ENCODE measurements at places on chromosomes 1 and 21. TPM values are rescaled to one million over a fixed set of nuclear protein-coding genes. Genes with fewer than 3 reads are reported as not detected.

- peaks cover 6% of the 10 kb centered on the region for H3K36me3 ChIP-seq
- peak; percentile 68 for DNase-seq
- no peaks in the 10 kb centered on the region for H3K27me3 ChIP-seq
- peak overlapping the region; percentile 1 for H3K4me3 ChIP-seq
- peak overlapping the region; percentile 64 for H3K27ac ChIP-seq
- peaks cover 38% of the 10 kb centered on the region for H3K4me1 ChIP-seq
Observed at GRCh38 chr1:6365047-6365446, 28.5 kb downstream of the ACOT7 start.

GRCh38 chr1:202105571-202106339 is 17.0 kb upstream of the GPR37L1 start:
- H3K27ac ChIP-seq: no peak overlapping the region
- H3K4me1 ChIP-seq: no peaks in the 10 kb centered on the region
- H3K36me3 ChIP-seq: no peaks in the 10 kb centered on the region
- H3K4me3 ChIP-seq: no peak overlapping the region
- no peak for DNase-seq

GRCh38 chr1:224613486-224613885 is 2.6 kb upstream of the CNIH3 start:
- H3K36me3 ChIP-seq: no peaks in the 10 kb centered on the region
- no peak overlapping the region for H3K4me3 ChIP-seq
- no peak for DNase-seq
- H3K4me1 ChIP-seq: peaks cover 24% of the 10 kb centered on the region
- H3K27ac ChIP-seq: no peak overlapping the region
- H3K27me3 ChIP-seq: peaks cover 29% of the 10 kb centered on the region

DNA sequence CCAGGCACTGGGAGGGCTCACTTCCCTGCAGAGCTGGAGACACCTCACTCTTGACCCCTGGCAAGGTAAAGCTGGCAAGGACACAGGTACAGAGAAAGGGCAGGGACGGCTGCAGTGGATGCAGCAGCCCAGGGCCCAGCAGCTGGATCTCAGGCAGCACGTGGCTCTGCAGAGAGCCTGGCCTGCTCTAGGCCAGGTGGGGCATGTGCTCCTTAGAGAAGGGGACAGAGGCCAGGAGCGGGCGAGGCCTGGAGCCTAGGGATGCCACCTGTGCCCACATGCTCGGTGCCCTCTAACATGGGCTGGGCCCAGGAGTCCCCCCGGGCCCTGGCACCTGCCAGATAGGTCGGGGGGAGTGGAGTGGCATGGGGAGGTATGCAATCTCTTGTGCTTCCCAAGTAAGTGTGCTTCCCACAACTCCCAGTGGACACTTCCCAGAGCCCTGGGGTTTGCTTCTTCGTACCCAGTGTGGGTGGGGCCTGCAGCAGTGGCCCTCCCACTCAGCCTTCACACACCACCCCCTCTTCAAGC is 30.0 kb downstream of the WNT3A start:
- H3K27ac ChIP-seq: no peak overlapping the region
- H3K27me3 ChIP-seq: peaks cover 25% of the 10 kb centered on the region
- no peak overlapping the region for H3K4me3 ChIP-seq
- no peaks in the 10 kb centered on the region for H3K4me1 ChIP-seq
- no peak for DNase-seq

DNA sequence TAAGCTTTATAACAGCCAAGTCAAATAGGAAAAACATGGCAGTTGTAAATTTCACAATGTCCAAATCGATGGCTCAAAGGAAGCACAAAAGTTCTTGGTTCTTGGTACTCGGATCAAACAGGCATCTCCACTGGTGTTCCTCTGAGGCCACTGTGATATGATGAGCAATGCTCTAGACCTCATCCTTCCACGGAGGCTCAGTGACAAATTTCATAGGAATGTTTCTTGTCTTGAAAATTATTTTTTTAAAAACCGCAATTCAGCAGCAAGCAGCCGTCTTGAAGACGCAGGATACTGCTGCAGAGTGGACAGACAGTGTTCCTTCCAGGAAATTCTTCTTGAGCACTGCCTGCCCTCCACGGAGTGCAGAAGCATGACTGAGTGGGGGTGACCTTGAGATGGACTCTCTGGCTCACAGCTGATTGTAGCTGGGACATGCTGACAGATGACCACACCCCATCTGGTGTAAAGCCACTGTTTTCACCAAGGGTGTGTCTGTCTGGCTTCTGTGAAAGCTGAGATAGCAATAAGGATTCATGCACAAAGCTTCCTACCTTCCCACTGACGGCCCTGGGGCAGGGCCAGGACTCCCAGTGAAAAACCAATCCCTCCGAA is 61.9 kb downstream of the TIAM1 start:
- H3K36me3 ChIP-seq: peaks cover 10% of the 10 kb centered on the region
- H3K27me3 ChIP-seq: no peaks in the 10 kb centered on the region
- H3K4me1 ChIP-seq: peaks cover 35% of the 10 kb centered on the region
- no peak overlapping the region for H3K27ac ChIP-seq
- DNase-seq: no peak

- H3K4me1 ChIP-seq: no peaks in the 10 kb centered on the region
- no peak overlapping the region for H3K4me3 ChIP-seq
- H3K36me3 ChIP-seq: peaks cover 38% of the 10 kb centered on the region
- no peak for DNase-seq
- no peaks in the 10 kb centered on the region for H3K27me3 ChIP-seq
- H3K27ac ChIP-seq: no peak overlapping the region
Observed at GRCh38 chr21:45180246-45180599, 105.8 kb downstream of the ADARB1 start.

DNA sequence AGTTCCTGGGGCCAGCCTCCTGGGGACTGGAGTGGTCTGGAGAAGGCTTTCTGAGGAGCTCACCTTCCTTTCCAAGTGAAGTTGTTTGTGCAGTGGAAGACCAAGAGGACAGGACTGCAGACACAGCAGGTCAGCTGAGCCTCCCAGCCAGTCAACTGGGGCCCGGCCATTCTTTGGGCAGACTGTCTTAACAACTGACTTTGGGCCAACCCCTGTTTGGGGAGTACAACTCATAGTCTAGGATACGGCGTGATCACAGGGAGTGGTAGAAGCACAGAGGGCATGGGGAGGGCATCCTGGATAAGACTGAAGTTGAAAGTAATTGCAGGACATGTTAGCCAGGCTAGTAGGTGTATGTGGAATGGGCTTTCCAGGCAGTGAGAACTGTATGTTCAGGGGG is 50.3 kb downstream of the PGM1 start:
- no peak overlapping the region for H3K4me3 ChIP-seq
- H3K36me3 ChIP-seq: peaks cover 39% of the 10 kb centered on the region
- no peaks in the 10 kb centered on the region for H3K27me3 ChIP-seq
- H3K4me1 ChIP-seq: no peaks in the 10 kb centered on the region
- no peak overlapping the region for H3K27ac ChIP-seq

GRCh38 chr1:198253668-198254067 is 96.9 kb downstream of the NEK7 start:
- peaks cover 2% of the 10 kb centered on the region for H3K27me3 ChIP-seq
- H3K4me3 ChIP-seq: peak overlapping the region; percentile 16
- DNase-seq: peak; percentile 22
- peak overlapping the region; percentile 79 for H3K27ac ChIP-seq
- H3K36me3 ChIP-seq: peaks cover 19% of the 10 kb centered on the region

DNA sequence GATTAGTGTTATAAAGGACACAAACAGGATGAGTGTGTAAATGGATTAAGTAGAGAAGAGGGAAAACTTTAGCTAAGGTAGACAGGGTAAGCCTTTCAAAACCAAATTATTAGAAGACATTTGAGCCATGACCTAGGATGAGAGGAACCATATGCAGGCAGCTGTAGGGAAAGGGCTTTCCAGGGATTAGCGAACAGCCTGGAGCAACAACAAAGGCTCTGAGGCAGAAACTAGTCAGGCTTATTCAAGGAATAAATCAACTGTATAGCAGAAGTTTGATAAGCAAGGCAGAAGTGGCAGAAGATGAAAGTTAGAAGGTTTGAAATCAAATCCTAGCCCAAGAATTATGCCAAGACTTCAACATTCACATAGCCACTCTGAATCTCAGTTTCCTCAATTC is 21.3 kb downstream of the AIDA start:
- H3K27ac ChIP-seq: no peak overlapping the region
- H3K36me3 ChIP-seq: peaks cover 8% of the 10 kb centered on the region
- DNase-seq: no peak
- H3K4me1 ChIP-seq: peaks cover 8% of the 10 kb centered on the region

DNA sequence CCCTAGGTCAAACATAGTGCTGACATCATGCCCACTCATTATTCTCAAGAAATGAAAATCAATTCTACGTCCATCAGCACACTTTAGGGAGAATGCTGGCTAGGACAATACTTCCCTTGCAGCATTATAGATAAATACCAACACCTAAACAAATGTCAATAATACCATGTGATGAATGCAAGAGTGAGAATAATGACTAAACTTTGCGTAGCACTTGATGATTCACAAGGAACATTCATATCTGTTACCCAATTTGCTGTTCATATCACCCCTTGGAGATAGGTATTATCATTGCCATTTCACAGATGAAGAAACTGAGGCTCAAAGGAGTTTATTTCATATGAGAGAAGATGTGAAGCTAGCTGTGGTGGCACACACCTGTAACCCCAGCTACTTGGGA is 24.8 kb upstream of the EPS15 start:
- no peak overlapping the region for H3K4me3 ChIP-seq
- peaks cover 33% of the 10 kb centered on the region for H3K4me1 ChIP-seq
- no peaks in the 10 kb centered on the region for H3K36me3 ChIP-seq
- H3K27me3 ChIP-seq: no peaks in the 10 kb centered on the region
- DNase-seq: no peak
- no peak overlapping the region for H3K27ac ChIP-seq

DNA sequence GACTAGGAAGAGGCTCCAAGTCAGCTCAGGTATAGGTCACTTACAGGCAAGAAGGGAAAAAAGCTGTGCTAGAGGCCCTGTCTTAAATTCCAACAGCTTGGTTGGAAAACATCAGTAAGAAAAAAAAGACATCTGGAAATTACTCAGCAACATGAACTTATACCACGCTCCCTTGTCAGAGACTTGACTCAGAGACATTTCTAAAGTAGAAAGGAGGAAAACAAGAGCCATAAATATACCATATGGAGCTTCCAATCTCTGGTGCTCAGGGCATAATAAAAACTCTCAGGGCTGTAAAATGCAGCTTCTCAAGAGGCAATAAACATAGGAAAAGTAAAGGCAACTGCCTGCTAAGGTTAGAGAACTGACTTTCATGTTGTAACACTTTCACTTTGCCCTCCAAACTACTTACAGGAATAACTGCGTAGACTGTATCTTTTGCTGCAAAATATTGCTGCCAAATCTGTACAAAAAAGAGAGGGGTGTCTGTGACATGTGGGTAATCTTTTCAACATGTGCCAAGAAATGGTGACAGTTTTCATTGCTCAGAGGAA is 14.7 kb downstream of the ATPAF1 start:
- H3K4me1 ChIP-seq: peaks cover 21% of the 10 kb centered on the region
- H3K27ac ChIP-seq: peak overlapping the region; percentile 20

DNA sequence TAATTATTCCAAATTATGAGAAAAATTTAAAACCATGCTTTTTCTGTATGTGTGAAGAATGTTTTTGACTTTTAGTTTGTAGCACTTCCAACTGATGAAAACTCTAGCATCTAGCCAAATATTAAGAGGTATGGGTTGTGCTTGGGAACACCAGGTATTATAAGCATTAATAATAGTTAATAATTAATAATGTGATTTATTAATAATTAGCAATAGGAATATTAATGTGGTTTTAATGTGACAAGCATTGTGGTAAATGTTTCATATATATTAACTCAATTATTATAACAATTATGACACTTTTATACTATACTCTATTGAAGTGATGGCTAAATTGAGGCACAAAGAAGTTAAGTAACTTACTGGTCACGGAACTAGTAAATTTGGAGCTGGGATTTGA is 7.9 kb downstream of the SLC30A7 start:
- H3K4me1 ChIP-seq: peaks cover 65% of the 10 kb centered on the region
- no peak overlapping the region for H3K27ac ChIP-seq
- DNase-seq: no peak
- H3K4me3 ChIP-seq: no peak overlapping the region
- H3K36me3 ChIP-seq: peaks cover 64% of the 10 kb centered on the region

- no peaks in the 10 kb centered on the region for H3K27me3 ChIP-seq
- no peaks in the 10 kb centered on the region for H3K4me1 ChIP-seq
Observed at GRCh38 chr1:171343727-171344472, 29.9 kb downstream of the FMO4 start.

GRCh38 chr1:33741749-33742148 is 122.1 kb upstream of the HMGB4 start:
- no peak for DNase-seq
- peaks cover 9% of the 10 kb centered on the region for H3K27me3 ChIP-seq
- no peaks in the 10 kb centered on the region for H3K36me3 ChIP-seq

DNA sequence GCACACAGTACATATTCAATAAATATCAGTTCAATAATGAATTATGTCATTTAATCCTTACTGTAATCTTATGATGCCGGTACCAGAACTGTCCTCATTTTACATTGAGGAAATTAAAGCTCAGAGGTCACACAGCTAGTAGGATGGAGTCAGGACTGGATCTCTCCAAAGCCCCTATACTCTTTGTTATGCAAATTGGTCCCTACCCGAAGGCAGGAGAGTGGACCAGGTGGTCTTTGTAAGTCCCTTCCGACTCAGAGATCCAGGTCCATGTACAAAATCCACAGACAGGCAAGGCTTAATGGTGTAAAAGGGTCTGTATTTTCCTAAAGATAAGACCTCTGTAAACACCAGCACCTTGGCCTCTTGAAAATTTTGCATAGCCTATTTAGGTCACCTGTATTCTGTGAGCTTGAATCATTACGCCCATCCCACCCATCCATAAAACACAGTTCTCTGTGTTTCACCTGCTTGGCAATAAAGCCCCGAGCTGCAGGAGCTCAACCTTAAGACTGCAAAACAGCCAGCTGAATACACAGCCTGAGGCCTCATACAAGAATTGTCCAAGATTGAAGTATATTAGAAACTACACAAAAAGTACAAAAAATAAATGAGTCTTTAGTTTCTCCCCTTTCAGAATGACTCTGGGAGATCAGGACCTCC is 41.7 kb downstream of the PLXNA2 start:
- DNase-seq: no peak
- H3K27me3 ChIP-seq: no peaks in the 10 kb centered on the region
- no peaks in the 10 kb centered on the region for H3K4me1 ChIP-seq
- no peaks in the 10 kb centered on the region for H3K36me3 ChIP-seq
- no peak overlapping the region for H3K27ac ChIP-seq

GRCh38 chr1:231970684-231971083 is 344.1 kb downstream of the DISC1 start:
- H3K4me1 ChIP-seq: peaks cover 21% of the 10 kb centered on the region
- H3K27me3 ChIP-seq: no peaks in the 10 kb centered on the region
- no peak overlapping the region for H3K4me3 ChIP-seq
- H3K36me3 ChIP-seq: peaks cover 14% of the 10 kb centered on the region
- H3K27ac ChIP-seq: no peak overlapping the region
- no peak for DNase-seq

MYCL gene
- total RNA-seq: 0.16 TPM

HFM1 gene
- total RNA-seq: not detected

FAM163A gene
- total RNA-seq: not detected

TIAM1 gene
- 72.6 TPM for total RNA-seq

RGS7 gene
- not detected for total RNA-seq

INAVA gene
- total RNA-seq: not detected

TARS2 gene
- total RNA-seq: 43.8 TPM

SLC16A4 gene
- total RNA-seq: 0.14 TPM

HEYL gene
- 0.23 TPM for total RNA-seq

PPFIA4 gene
- 56.4 TPM for total RNA-seq

UBL4B gene
- total RNA-seq: not detected

Data from activated CD4-positive, alpha-beta T cell treated with anti-CD3 and anti-CD28 coated beads for 36 hours (primary cell).